Activated CD4-positive, alpha-beta T cell treated with anti-CD3 and anti-CD28 coated beads, Interleukin-2, amount 50 U/mL, for 16 hours (primary cell): ENCODE measurements at places on chromosomes 4 and X.

- DNase-seq, result no peak
Measured at GRCh38 chr4:105369988-105370387, 103.9 kb downstream of the PPA2 start.

GRCh38 chr4:46329118-46329976 lies 60.6 kb downstream of the GABRA2 start:
- DNase-seq, result peak; percentile 6

- DNase-seq, result no peak
Measured at GRCh38 chr4:104811727-104812126, 317.0 kb upstream of the CXXC4 start.

GRCh38 chr4:6360385-6360784 lies 90.7 kb downstream of the WFS1 start:
- no peak for DNase-seq

DNA sequence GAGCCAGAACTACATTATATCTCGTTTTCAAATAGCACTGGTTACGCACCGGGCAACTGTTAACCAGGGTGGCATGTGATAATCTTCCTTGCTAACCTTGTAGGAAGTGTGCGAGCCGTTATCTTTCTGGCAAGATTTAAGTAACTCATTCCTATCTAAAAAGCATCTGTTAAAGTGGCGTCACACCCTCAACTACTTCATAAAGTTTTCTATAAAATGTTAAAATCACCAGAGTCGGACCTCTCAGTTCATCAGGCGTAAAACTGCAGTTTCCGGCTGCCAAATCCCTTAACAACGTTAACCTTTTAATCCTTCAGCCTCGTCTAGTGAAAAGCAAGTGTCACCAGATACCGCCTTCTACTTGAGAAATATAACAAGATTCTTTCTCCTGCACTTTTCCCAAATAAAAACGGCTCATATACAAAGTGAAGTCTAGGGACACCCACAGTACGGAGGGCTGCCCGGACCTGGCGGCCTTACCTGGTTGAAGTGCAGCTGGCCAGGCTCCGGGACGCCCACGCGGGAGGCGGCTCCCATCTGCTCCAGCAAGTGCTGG lies 1.2 kb downstream of the SLC39A8 start:
- DNase-seq, result peak; percentile 20

GRCh38 chrX:69297506-69297905 lies 132.3 kb upstream of the PJA1 start:
- DNase-seq, result no peak

- DNase-seq, result no peak
Measured at GRCh38 chrX:150870029-150870428, 28.4 kb downstream of the CD99L2 start.

DNA sequence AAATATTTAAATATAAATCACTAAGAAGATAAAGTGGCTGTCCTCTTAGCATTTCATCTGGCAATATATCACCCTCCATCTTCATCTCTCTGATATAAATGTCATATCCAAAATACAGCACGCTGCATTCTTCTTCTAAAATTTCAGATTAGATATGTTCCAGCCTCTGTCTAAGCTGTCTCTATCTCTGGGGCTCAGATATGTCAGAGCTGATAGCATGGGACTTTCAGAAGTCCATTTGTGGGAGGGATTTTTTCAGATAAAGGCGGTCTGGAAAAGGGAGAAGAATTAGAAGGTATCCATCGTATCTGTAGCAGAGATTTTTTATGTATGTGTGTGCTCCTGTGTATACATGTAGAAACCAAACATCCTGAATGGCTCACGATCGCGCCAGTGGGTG lies 25.0 kb upstream of the CD38 start:
- no peak for DNase-seq

GRCh38 chr4:155780775-155781174 lies 22.0 kb downstream of the GUCY1B1 start:
- DNase-seq, result no peak

DNA sequence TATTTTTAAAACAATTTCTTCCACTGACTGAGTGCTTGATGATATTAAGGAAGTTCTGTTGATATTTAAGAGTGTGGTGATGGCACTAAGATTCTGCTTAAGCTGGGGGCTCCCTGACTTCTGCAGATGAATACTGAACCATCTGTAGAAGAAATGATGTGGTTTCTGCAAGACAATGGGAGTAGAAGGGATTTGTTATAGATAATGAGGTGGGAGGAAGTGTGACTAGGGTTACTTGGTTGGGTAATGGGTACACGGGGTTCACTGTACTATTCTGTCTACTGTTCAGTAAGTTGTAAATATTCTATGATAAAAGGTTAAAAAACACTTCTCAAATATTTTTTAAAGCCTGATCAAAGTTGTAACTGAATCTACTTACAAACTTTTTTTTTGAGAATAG lies 60.9 kb upstream of the TXK start:
- no peak for DNase-seq

DNA sequence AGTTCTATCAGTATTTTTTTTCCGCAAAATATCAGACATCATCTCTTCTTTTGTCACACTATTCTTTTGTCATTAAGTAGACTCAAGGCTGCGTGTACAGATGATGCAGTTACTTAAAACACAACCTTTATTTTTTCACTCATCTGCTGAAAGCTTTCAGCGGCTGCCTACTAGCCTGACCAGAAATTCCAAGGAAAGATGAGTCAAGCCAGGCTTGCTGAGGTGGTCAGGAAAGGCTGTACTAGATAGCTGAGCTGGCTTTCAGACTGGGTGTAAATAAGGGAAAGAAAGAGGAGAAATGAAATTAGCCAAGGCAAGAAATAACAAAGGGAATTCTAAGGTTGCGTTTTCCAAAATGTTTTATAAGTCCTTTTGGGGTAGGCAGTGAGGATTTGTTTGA lies 17.9 kb downstream of the STK26 start:
- no peak for DNase-seq

- no peak for DNase-seq
Measured at GRCh38 chrX:10945498-10945897, 165.6 kb upstream of the HCCS start.

DNA sequence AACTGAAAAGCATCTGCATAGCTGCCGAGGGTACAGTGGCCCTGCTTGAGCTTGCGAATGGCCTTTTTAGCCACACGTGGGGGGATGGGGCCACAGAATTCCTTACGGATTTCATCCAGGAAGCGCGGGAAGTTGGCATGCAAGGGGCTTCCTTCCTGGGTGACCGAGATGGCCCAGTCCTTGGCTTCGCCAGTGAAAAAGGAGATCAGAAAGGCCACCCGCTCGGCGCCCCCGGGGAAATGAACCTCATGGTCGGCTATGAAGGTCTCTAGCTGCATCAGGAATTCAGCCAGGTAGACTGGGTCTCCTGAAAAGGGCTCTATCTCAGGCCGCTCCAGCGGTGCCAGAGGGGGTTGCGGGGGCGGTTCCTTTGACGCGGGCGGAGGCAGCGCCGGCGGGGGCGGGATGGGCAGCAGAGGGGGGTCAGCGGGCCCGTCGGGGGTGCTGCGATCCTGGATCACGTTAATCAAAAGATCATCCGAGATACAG lies 909 bp downstream of the RTL5 start:
- no peak for DNase-seq

DNA sequence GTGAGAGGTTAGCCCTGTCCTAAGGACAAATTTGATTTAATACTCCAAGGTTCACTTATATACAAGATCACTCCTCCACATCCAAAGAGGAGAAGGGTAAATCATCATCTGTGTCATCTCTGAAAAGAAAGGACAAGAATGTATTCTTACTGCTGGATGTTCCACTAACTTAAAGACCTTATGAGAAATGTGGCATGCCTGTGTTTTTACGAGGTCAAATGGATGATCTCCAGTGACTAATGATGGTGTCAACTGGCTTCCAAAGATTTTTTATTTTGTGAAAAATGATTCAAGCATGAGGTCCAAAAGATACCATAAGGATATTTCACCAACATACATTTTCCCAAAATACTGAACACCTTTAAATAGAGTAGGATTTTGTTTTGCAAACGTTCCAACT lies 143.4 kb downstream of the PTCHD1 start:
- no peak for DNase-seq

- no peak for DNase-seq
Measured at GRCh38 chrX:81205551-81205950, 3.6 kb downstream of the SH3BGRL start.

GRCh38 chrX:119475389-119476101 lies 7.3 kb downstream of the SLC25A5 start:
- DNase-seq, result peak; percentile 18

DNA sequence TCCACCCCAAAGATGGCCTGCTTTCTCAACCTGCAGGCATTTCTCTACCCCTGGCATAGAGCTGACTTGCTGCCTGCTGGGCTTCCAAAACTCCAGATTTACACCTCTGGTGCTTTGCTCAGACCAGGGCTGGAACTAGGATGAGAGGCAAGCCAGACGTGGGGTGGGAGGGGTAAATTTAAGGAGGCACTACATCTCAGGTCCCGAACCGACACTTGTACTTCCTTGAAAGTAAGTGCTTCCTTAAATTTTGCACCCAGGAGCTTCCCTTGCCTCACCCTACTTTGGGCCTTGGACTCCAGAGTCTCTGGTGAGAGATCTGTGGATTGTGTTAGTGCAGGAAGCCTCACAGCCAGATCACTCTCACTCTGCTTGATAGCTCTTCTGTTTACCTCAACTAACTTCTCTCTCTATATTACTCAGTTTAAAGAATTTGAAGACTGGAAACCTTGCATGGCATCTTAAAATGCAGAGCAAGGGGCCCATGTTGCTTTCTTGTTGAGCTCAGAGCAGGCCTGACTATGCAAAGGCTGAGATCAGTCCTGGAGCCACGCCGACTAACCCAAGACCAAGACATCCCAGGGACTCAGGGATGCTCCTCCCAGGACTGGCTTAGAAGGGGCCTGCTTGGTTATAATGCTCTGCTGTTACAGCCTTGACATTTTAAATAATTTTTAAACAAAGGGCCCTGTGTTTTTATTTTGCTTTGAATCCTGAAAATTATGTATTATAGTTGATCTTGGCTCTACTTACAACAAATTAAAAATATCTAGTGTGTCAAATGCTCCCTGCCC lies 145.0 kb upstream of the LEF1 start:
- no peak for DNase-seq

DNA sequence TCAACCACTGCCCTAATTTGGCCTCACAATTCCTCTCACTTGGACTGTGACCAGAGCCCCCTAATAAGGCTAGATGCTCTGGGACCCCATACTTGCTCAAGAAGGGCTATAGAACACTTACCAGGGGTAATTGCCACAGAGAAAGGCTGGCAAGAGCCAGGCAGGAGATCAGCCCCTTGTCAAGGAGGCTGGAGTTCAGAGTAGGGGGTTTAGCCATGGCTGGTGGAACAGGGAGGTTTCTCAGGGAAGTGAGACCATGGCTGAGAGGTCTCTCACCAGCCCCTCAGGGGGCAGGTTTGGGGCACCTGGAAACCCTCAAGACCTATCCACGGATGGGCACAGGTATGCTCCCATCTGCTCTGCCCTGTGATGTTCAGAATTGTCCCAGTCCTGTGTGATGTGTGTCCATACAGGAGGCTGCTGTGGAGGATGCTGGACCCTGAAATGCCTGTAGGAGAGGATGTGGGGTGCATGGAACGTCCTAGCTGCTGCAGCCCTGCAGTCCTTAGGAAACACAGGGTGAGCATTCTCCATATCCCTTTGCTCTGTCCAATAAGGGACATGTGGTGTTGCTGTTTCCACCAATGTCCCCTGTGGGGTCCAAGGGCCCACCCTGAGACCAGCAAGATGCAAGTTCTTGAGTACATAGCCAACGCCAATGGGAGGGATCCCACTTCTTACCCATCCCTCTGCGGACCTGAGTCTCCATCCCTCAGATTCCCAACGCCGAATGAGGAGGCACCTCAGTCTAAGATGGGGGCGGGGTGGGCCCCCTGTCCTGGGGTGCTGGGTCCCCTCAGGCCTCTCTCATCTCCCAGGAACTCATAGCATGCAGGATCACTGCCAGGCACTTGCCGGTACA lies 16.4 kb upstream of the HSFX1 start:
- no peak for DNase-seq

DNA sequence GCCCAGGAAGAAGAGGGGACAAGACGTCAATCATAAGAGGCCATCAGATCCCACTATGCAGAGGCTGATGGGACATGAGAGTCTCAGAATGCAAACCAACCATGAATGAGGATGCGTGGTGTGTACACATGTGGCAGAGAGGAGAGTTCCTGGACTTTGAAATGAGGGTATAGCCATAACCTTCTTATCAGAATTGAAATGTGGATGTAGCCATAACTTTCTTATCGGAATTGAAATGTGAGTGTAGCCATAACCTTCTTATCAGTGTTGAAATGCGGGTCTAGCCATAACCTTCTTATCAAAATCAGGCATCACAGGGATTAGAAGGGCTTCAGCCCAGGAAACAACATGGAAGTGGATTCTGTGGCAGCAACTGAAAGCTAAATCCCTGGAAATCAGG lies 415.5 kb upstream of the FAT1 start:
- no peak for DNase-seq

GRCh38 chr4:1793496-1793840 lies 375 bp downstream of the FGFR3 start:
- peak; percentile 27 for DNase-seq

- DNase-seq, result no peak
Measured at GRCh38 chr4:8293131-8293975, 23.8 kb downstream of the HTRA3 start.

DNA sequence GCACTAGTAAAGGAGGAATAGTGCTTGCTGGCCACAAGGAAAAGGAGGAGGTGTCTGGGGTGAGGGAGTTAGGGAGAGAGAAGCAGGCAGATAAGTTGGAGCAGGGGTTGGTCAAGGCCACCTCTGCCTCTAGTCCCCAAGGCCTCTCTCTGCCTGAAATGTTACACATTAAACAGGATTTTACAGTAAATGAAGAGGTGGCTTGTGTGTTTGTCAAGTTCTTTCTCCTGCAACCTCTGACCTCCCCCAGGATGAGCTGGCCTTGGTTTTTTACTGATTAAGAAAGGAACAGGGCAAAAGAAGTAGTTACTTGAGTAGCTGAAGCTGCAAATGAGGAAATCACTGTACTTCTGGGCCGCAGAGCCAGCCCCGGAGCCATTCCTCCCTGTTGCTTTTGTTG lies 2.0 kb downstream of the GJB1 start:
- no peak for DNase-seq

DNA sequence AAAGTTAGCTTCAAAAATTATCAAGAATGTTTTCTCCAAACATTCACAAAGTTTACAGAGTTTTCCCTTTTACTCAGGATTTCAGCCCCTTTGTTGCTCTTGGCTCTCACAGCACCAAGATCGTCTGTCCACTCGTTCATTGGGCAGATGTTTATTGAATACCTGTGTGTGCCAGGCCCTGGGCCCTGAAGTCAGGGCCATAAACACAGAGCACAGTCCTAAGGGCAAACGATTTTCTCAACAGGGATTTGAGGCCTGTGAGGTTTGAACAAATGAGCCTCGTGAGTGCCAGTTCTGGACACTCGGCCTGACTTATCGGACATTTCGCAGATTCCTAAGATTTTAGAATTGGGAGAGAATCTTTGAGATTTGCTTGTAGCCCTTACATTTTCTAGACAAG lies 142.1 kb downstream of the TBL1X start:
- DNase-seq, result no peak

- DNase-seq, result peak; percentile 18
Measured at GRCh38 chr4:185013417-185014125, 4.7 kb upstream of the HELT start.

DNA sequence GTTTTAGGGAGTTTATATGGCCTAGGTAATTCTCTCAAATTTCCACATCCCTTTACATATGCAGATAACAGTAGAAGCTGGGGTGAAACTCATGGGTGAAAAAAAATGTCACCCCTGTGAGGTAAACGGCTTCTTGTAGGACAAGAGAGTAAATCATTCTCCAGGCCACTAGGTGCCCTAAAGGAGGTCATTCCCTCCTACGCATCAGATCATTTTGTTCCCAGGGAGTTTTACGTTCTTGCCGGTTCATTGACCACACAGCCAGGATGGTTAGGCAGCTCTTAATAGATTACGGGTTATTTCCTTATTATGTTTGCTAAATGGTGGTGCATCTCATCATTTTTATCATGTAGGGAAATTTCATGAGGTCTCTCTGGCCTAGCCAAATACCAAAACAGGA lies 225.8 kb upstream of the NOCT start:
- no peak for DNase-seq
